Stimulated activated CD8-positive, alpha-beta memory T cell treated with anti-CD3 and anti-CD28 coated beads, Interleukin-2, amount 100 ng/mL, for 1 hour (primary cell): ENCODE measurements at places on chromosomes 3 and 15.

DNA sequence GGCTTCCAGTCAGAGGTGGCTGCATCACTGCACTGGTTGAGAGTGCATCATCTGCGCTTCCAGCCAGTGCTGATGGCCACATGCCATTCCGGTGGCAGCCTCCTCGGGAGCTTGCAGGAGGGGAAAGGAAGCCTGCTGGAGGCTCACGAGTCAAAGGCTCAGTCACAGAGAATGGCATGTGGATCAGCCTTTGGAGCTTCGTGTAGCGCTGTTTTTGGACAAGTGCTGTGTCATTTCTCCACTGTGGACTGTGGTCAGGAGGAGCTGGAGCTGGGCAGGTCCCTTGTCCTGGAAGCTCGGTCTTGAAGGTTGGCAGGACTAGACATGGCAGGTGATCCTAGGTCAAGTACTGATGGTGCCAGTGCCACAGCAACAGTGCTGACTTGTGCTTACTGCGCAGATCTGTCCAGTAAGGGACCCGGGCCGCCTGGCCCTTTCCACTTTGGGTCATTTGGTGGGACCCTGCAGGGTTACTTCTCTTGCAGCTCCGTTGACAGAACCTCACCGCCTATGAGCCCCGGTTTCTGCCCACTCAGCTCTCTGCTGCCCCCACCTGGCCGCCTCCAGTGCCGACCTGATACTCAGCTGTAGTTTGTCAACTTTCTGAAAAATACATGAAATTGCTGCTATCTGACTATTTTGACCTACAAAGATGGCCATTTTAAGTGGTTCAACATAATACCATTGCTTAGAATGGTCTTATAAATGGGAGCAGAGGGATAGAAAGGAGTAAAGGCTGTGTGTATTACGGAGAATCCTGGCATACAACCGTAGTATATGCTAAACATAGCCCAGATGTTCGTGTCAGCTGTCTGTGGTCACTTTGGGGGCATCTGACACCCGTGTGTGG, 27.6 kb upstream of the TRPM1 start:
- peak; percentile 59 for DNase-seq

- DNase-seq, result no peak
These were observed 15.5 kb upstream of the PSTPIP1 start for GRCh38 chr15:76979331-76979925.

- DNase-seq, result no peak
These were observed 40.5 kb downstream of the IGF2BP2 start for GRCh38 chr3:185784317-185784716.

GRCh38 chr3:155270063-155270462, 23.4 kb downstream of the STRIT1 start:
- no peak for DNase-seq

DNA sequence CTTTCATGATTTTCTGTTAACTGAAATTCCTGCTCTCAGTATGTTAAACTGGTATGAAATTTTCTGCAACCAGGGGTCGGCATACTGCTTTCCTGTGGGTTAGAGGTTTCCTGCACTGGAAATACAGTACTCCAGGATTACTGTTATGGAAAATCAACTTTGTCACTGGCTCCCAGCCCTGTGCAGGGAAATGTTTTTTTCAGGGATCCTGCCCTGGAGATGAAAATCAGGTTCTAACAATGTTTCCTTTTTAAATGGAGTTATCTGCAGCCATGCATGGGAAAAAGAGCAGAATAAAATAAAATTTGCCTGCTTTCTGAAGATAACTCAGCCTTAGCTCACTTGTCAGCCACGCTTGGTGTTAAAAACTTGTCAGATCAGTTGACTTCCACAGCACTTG, 220.4 kb downstream of the IL5RA start:
- DNase-seq, result no peak

GRCh38 chr3:111607240-111607920, 12.2 kb upstream of the ZBED2 start:
- no peak for DNase-seq

DNA sequence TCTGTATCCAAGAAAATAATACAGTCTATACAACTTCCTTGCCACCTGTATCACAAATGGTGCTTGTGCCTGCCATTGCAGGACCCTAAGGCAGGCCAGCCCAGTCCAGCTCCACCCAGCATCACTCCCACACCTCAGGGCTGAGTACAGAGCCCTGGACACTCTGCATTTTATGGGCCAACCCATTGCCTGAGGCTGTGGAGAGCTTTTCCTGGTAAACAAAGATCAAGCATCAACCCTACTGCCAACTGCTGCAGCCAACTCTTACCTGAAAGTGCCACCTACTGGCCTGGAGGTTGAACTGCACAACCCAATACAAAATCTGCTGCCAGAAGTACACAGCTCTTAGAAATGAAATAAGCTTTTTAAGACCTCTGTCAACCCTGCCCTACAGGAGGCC, 1082.2 kb downstream of the NAALADL2 start:
- no peak for DNase-seq

GRCh38 chr3:149480326-149481017, 6.0 kb downstream of the TM4SF4 start:
- DNase-seq, result no peak

DNA sequence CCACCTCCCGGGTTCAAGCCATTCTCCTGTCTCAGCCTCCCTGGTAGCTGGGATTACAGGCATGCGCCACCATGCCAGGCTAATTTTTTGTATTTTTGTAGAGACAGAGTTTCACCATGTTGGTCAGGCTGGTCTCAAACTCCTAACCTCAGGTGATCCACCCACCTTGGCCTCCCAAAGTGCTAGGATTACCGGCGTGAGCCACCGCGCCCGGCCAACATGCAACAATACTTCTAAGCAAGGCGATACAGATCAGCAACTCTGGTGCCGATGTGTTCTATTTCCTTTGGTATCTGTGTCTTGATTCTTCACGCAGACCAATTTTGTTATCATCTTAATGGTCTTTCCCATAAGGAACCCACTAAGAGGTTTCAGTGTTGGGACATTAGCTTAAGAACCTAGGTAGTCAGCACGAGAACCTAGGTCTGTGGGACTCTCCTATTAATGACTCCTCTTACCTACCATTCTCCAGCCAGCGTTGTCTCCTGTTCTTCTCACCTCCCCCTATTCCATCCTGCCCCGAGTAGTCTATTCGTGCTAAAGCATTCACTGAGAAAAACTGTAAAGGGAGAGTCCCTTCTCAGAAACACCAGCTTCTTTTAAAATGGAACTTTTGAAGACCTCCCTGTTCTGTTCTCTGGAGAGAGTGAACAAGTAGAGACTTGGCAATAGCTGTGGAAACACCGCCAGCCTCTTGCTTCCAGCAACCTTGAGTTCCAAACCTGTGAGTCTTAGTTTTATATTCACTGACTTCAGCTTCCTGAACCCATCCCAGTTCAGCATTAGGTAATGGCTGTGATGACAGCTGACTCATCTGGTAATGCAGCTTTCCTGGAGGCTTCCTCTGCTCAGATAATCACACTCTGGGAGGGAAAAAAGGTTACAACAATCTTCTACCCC, 61.2 kb downstream of the TSC22D2 start:
- no peak for DNase-seq

DNA sequence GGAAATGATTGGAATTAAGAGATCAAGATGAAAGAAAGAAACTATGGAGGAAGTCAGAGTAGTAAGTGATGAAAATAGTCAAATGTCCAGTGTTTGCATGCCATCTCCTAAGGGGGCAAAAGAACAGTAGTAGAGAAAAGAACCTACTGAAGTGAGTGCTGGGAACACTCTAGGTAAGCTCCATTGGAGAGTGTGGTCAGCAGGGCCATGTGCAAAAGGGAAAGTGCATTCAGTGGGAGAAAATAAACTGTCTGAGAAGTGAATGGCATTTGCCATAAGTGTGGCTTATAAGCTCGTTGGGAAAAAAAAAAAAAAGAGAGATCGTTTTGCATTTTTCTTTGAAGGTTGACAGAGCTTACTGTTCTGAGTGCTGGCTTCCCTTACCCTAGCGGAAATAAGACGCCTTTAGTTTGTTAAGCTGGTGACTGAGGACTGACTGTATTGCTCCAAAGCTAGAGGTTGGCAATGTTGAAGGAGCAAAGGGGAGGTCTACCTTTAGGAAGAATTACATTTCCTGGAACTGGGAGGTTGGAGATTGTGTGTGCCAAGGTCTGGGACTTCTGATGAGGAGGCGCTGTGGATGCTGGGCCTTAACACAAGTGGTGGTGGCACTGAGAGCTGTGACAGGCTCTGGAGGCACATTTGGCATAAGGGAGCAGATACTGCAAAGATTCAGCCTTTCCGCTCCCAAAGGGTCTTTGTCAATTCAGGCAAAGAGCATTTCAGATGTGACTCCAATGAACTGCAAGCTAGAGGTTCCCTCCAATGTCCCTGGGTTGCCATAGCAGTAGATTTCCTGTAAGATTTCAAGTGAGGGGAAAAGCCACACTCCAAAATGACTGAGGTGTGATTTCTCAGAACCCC, 287.8 kb upstream of the SATB1 start:
- DNase-seq, result no peak

GRCh38 chr15:86839502-86839901, 759.8 kb downstream of the AGBL1 start:
- DNase-seq, result no peak

- no peak for DNase-seq
These were observed 32.9 kb downstream of the SNTN start for GRCh38 chr3:63685340-63685739.

- DNase-seq, result no peak
These were observed 1.1 kb downstream of the GTF2E1 start for GRCh38 chr3:120743556-120744195.

DNA sequence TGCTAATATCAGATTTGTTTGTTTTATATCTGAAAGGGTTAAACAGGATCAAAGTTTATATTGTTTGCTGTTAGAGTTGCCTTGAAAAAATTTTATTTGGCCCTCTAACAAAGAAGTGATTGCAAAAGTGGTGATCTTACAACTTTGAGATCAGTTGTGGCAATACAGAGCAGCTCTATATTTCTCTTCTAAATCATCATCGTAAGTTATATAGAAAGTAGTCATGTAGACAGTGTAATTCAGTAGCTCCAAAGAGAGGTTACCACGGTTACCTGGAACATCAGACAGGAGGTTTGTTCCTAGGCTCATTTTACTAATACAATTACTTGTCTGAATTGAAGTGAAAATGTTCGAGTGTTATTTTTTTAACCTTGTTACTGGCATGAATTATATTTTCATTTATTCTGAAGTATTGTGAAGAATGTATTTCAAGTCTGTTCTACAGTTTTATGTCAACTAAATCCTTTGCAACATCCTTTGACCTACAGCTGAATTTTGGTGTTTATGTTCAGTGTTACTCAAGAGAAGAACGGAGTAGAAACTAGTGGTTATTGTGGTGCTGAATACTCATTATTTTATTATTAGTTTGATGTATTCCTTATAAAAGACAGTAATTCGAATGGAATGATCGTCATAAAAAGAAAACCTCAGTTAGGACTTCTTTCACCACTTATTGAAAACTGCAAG, 214.2 kb downstream of the NAALADL2 start:
- no peak for DNase-seq

GRCh38 chr3:66443118-66443803, 57.6 kb downstream of the LRIG1 start:
- DNase-seq, result no peak

- DNase-seq, result no peak
These were observed 529.0 kb downstream of the MCTP2 start for GRCh38 chr15:94760348-94760747.

DNA sequence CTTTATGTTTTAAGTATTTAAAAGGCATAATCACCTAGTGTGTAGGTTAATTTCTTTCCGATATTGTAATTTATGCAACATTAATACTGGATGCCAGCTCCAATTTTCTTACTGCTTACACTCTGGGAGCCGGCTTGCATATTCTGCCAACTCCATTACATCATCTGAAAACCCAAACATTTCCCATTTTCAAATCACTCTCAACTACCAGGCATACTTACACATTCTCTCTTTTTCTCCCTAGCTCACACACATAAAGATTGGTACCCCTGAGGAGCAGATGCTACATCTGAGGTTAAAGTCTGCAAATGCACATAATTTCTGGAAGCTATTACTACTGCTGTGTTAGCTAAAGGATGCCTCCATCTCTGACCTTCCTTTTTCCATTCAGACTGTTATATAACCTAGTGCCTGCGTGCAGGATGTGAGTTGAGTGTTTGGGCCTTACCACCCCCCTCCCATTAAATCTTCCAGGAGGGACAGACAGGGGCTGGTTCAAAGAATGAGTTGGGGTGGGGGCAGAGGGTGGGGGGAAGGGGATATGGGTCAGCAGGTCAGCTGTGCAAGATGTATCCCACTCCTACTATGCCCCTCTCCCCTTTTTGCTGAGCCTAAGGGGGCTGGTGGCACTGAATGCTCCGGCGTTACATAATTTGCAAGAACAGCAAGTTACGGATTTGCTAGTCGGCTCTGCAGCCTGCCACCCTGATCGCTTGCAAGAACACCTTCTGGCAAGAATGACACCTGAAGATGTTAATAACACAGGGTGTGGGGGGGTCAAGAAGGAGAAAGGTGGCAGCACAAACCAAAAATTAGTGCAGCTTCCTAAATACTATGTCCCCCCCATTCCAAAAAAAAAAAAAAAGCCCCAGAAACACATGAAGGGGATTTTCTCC, 2.5 kb downstream of the RORA start:
- DNase-seq, result no peak

DNA sequence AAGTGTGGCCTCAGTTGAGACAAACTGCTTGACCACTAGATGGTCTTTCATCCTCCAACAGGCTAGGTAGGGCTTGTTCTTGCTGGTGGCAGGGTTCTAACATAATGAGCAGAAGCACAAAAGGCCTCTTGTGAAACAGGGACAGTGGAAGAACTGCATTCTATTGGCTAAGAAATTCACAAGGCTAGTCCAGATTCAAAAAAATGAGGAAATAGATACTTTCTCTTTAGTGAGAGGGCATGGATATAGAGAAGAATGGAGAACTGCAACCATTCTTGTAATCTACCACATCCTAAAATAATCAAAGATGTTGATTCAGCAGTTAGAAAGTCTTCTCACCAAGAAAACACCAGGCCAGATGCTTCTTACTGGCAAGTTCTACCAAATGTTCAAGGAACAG, 143.7 kb upstream of the LRIG1 start:
- no peak for DNase-seq

GRCh38 chr3:97712919-97713318, 51.6 kb upstream of the ARL6 start:
- DNase-seq, result no peak

GRCh38 chr15:43100971-43101370, 4.9 kb downstream of the UBR1 start:
- no peak for DNase-seq

GRCh38 chr15:62807539-62808130, 234.9 kb upstream of the TPM1 start:
- no peak for DNase-seq

DNA sequence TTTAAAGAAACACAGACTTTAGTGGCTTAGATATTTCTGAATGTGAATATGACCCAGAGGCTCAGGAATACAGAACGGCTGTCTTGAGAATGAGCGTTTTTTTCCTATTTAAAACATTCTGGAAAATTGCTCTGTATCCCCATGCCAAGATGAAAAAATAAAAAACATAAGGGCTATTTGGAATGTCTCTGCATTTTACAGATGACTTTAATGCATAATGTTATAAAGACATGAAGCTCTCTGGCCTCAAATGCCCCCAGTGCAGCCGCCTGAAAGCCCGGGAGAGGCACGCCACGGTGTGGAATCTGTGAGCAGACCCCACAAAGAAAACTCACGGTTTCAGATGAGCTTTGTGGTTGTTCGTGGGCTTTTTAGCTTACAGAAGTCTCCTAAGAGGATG, 322.5 kb upstream of the ICE2 start:
- DNase-seq, result no peak
